ENCODE measurements at places on chromosomes 11 and 22. TPM values are rescaled to one million over a fixed set of nuclear protein-coding genes. Genes with fewer than 3 reads are reported as not detected.

Gene PGA4
- not detected for total RNA-seq

Gene SLC22A25
- total RNA-seq, result not detected

Gene CENPM
- 54.7 TPM for total RNA-seq

Gene CEND1
- total RNA-seq, result 1.0 TPM

Gene ISX
- total RNA-seq, result not detected

Gene KCNC1
- total RNA-seq, result 0.10 TPM

Gene BDNF
- 11.9 TPM for total RNA-seq

Gene ADM2
- total RNA-seq, result 0.79 TPM

Gene DRICH1
- total RNA-seq, result not detected

Gene SMDT1
- 19.4 TPM for total RNA-seq

Gene KIF18A
- total RNA-seq, result 23.1 TPM

Gene NRIP3
- total RNA-seq, result 52.6 TPM

Gene MUC2
- total RNA-seq, result not detected

Gene MUC6
- total RNA-seq, result not detected

Gene FCHSD2
- 4.4 TPM for total RNA-seq

Gene TSPAN32
- total RNA-seq, result 0.30 TPM

Gene OTOG
- not detected for total RNA-seq

Gene SLC29A2
- total RNA-seq, result 0.68 TPM

Gene PNPLA5
- total RNA-seq, result not detected

Gene OR5AN1
- total RNA-seq, result not detected

Gene GLYATL2
- total RNA-seq, result 0.10 TPM

Gene FAM180B
- not detected for total RNA-seq

Gene CCDC15
- total RNA-seq, result 7.4 TPM

Gene OSBP2
- 22.5 TPM for total RNA-seq

Gene TSPAN18
- not detected for total RNA-seq
